Activated T-cell treated with anti-CD3 and anti-CD28 coated beads, Interleukin-2, amount 50 U/mL, for 24 hours (primary cell): ENCODE measurements at places on chromosomes 1 and 21.
A peak's percentile ranks its signal among the peaks of the same experiment; 100 is the strongest.

DNA sequence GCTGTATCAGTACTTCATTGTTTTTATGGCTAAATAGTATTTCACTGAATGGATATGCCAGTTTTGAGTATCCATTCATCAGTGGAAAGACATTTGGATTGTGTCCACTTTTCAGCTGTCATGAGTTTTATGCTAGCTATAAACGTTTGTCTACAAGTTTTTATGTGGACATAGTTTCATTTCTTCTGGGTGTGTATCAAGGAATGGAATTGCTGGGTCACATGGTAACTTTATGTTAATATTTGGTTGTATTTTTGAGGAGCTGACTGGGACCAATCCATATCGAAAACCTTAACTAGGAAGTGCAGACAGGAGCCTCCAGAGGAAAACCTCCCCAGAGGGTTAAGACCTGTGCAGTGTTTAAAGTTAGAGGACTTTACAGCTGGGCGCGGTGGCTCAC is 31.8 kb upstream of the DISC1 start:
- DNase-seq: no peak
- no peaks in the 10 kb centered on the region for H3K36me3 ChIP-seq
- H3K4me1 ChIP-seq: peaks cover 3% of the 10 kb centered on the region
- H3K4me3 ChIP-seq: no peak overlapping the region
- H3K27ac ChIP-seq: no peak overlapping the region

- no peak overlapping the region for H3K27ac ChIP-seq
- H3K4me3 ChIP-seq: peak overlapping the region; percentile 47
- peaks cover 3% of the 10 kb centered on the region for H3K36me3 ChIP-seq
- H3K27me3 ChIP-seq: no peaks in the 10 kb centered on the region
- H3K4me1 ChIP-seq: peaks cover 30% of the 10 kb centered on the region
- DNase-seq: peak; percentile 69
Measured at GRCh38 chr1:145977486-145978470, 13.3 kb downstream of the POLR3GL start.

DNA sequence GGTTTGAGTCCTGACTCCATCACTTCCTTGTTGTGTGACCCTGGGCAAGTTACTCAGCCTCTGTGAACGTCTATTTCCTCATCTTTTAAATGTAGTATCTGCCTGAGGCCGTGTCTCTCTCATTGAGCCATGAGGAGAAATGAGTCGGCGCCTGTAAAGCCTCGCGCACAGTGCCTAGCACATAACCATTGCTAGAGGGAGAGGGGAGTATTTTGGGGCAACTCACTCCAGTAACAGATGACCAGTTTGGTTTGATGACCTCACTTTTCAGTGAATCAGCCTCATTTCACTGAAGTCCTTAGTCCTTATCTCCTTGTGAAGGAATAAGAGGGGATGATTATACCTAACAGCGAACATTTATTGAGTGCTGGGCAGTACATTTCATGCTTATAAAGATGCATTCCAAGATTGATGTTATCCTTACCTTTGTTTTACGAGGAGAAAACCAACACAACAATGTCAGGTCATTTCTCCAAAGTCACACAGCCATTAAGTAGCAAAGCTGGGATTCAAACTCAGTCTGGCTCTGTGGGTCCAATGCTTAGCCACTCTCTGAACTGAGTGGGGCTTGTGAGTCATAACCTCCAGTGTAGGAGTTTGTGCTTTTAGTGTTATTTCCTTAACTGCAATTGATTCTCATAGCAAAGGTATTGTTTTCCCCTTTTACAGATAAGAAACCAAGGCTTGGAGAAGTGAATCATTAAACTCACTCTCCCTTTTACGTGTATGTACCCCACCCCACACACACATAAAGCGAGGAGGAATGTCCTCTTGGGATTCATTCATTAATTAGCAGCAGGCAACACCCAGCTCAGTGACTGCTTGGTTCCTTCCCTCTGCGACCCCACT is 25.9 kb downstream of the KCNC4 start:
- H3K27me3 ChIP-seq: no peaks in the 10 kb centered on the region
- H3K4me1 ChIP-seq: peaks cover 62% of the 10 kb centered on the region
- peak overlapping the region; percentile 99 for H3K27ac ChIP-seq
- H3K36me3 ChIP-seq: peaks cover 30% of the 10 kb centered on the region
- peak; percentile 51 for DNase-seq

DNA sequence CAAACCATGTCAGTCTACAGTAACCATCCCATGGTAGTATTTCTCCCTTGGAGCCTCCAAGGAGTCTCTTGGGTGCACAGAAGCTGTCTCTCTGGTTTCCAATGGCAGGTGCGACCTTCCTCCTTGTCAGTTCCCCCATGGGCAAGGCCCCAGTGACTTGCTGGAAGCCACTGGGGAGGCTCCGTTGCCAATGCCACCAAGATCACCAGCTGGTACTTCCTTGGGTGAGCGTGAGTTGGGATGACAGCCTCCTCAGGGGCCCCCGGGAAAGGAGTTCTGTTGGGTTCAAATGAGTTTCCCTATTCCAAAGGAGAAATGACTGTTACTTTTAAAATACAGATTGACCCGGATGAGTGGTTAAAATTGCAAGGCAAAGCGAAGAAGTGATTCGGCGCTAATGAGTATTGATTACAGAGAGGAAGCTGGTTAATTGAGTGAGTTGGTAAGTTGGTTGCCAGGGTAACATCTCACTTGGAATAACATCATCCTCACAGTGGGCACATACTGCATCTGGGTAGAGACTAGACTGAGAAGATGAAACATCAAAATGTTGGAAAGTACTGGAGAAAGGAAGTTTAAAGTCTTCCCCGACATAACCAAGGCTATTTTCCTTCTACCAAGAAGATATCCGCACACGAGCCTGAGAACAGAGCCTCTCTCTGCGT is 53.0 kb upstream of the LAPTM5 start:
- H3K4me3 ChIP-seq: no peak overlapping the region
- no peaks in the 10 kb centered on the region for H3K36me3 ChIP-seq
- H3K4me1 ChIP-seq: no peaks in the 10 kb centered on the region
- no peak for DNase-seq
- H3K27me3 ChIP-seq: peaks cover 39% of the 10 kb centered on the region

DNA sequence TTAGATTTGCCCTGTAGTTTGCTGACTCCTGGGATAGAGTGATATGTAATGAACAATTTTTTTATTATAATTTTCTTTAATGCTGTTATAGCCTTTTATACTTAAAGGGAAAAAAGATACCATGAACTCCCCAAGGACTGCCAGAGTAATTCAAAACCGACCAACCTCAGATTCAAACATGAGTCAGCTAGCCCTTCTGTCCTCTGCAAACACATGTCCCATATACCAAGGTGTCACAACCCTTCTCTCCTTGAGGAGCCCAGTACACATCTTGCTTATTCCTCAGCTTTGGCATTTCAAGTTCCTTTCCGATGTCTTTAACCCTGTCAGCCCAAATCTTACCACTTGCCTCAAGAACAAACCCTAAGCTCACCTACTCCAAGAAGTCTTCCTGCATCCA is 184.9 kb downstream of the KCNH1 start:
- no peaks in the 10 kb centered on the region for H3K27me3 ChIP-seq
- H3K27ac ChIP-seq: no peak overlapping the region
- no peak for DNase-seq

- H3K4me1 ChIP-seq: peaks cover 62% of the 10 kb centered on the region
- H3K27me3 ChIP-seq: no peaks in the 10 kb centered on the region
- H3K27ac ChIP-seq: no peak overlapping the region
- no peak overlapping the region for H3K4me3 ChIP-seq
Measured at GRCh38 chr1:235843461-235843961, 23.2 kb downstream of the LYST start.

DNA sequence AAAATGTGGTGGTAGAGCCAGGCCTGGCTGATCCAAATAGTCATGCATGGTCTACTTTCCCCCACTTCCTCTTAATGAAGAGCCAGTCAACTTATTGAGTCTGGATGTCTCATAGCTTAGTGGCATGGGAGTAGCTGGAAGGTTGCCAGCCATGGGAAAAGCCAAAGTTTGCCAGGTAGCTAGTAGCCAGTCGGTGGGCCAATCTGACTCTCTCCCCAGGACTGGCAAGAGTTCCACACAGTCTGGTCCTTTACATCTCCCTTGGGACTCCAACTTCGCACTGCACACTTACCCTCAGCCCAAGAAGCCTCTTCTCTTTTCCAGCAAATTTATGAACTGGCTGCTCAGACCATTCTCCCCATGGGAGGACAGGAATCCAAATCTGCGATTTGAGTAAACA is 8.3 kb downstream of the WARS2 start:
- no peaks in the 10 kb centered on the region for H3K4me1 ChIP-seq
- peaks cover 44% of the 10 kb centered on the region for H3K36me3 ChIP-seq
- H3K27ac ChIP-seq: no peak overlapping the region
- no peak for DNase-seq
- H3K27me3 ChIP-seq: no peaks in the 10 kb centered on the region
- H3K4me3 ChIP-seq: no peak overlapping the region

DNA sequence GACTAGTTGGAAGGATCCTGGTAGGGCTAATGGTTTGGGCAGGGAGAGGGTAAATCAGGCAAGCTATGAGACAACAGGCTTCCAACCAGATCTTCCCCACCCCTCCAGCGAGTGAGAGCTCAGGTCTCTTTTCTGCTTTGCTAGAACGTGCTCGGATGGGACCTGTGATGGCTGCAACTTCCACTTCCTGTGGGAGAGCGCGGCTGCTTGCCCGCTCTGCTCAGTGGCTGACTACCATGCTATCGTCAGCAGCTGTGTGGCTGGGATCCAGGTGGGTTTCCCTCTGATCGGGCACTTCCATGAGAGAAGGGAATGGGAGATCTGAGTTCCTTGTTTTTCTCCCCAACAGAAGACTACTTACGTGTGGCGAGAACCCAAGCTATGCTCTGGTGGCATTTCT is 14.0 kb upstream of the SARS1 start:
- peaks cover 3% of the 10 kb centered on the region for H3K36me3 ChIP-seq
- H3K4me1 ChIP-seq: peaks cover 25% of the 10 kb centered on the region
- peak overlapping the region; percentile 59 for H3K27ac ChIP-seq
- no peaks in the 10 kb centered on the region for H3K27me3 ChIP-seq
- H3K4me3 ChIP-seq: no peak overlapping the region

- H3K4me3 ChIP-seq: no peak overlapping the region
- H3K36me3 ChIP-seq: no peaks in the 10 kb centered on the region
- no peak for DNase-seq
- peaks cover 13% of the 10 kb centered on the region for H3K27me3 ChIP-seq
- peaks cover 20% of the 10 kb centered on the region for H3K4me1 ChIP-seq
- H3K27ac ChIP-seq: no peak overlapping the region
Measured at GRCh38 chr1:67673468-67674201, 11.4 kb upstream of the GADD45A start.

DNA sequence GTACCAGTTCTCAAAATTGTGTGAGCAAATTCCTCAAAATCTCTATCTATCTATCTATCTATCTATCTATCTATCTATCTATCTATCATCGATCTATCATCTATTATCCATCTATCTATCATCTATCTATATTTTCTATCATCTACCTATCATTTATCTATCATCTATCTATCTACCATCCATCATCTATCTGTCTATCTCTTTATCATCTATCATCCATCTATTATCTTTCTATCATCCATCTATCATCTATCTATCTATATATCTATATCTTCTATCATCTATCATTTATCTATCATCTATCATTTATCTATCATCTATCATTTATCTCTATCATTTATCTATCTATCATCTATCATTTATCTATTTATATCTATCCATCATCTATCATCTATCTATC is 364.7 kb upstream of the GREM2 start:
- DNase-seq: no peak
- no peaks in the 10 kb centered on the region for H3K36me3 ChIP-seq
- no peak overlapping the region for H3K4me3 ChIP-seq
- no peaks in the 10 kb centered on the region for H3K27me3 ChIP-seq
- H3K27ac ChIP-seq: no peak overlapping the region

- no peaks in the 10 kb centered on the region for H3K36me3 ChIP-seq
- no peak overlapping the region for H3K27ac ChIP-seq
- H3K4me3 ChIP-seq: no peak overlapping the region
- peaks cover 9% of the 10 kb centered on the region for H3K27me3 ChIP-seq
Measured at GRCh38 chr1:162175379-162176081, 106.0 kb downstream of the NOS1AP start.

DNA sequence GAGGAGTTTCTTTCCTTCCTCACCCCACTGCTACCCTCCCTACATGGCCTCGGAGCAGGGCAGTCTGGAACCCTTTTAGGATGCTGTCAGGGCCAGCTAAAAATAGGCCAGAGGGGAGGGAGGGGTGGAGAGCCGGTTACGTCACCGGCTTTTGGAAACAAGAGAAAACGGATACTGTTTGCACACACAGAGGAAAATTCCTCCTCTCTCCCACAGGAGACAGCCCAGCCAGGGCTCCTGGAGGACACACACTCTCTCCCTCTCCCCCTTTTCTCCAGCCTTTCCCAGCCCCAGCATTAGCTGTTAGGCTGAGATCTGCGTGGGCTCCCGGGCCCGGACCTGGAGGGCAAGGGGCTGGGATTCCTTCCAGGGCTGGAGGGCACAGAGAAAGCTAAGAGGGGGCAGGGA is 20.0 kb upstream of the ALDH4A1 start:
- no peak overlapping the region for H3K4me3 ChIP-seq
- H3K36me3 ChIP-seq: peaks cover 47% of the 10 kb centered on the region
- no peak for DNase-seq
- peak overlapping the region; percentile 69 for H3K27ac ChIP-seq

- H3K4me1 ChIP-seq: no peaks in the 10 kb centered on the region
- no peaks in the 10 kb centered on the region for H3K27me3 ChIP-seq
- no peak overlapping the region for H3K4me3 ChIP-seq
Measured at GRCh38 chr1:72003092-72003491, 279.2 kb downstream of the NEGR1 start.

DNA sequence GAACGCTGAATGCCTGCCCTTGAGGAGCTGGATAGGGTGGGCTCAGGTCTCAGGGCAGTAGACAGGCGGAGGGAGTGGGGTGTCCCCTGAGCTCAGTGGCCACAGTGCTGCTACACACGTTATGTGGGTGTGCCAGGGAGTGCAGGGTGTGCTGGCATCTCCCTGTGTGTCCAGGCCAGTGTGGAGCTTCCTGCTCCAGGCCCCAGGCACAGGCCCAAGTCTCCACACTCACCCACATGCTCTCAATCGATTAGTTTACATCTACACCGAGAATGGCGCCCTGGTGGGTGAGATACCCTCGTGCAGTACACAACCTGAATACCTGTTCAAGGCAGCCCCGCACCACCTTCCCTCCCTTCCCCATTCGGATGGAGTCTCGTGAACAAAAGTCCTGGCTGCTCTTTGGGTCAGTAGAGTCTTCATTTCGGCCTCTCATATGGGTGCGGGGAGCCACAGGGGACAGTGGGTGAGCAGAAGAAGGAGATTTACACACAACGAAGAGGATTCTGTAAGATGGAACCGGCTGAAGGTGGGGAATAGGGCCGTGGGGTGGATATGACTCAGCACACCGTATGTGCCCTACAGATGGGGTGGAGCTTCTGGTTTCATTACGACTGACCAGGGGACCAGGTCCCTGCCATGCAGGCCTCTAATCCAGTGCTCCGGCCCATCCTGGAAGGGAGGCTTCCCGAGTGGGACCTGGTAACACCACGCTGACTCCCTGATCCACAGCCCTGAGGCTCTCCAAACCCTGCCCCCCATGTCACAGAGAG is 93.3 kb downstream of the SPSB1 start:
- no peak for DNase-seq
- no peaks in the 10 kb centered on the region for H3K36me3 ChIP-seq
- no peak overlapping the region for H3K4me3 ChIP-seq
- H3K27me3 ChIP-seq: no peaks in the 10 kb centered on the region
- H3K4me1 ChIP-seq: peaks cover 8% of the 10 kb centered on the region

- H3K4me1 ChIP-seq: peaks cover 46% of the 10 kb centered on the region
- no peaks in the 10 kb centered on the region for H3K27me3 ChIP-seq
- DNase-seq: no peak
- H3K27ac ChIP-seq: peak overlapping the region; percentile 83
- H3K4me3 ChIP-seq: peak overlapping the region; percentile 41
- H3K36me3 ChIP-seq: peaks cover 56% of the 10 kb centered on the region
Measured at GRCh38 chr1:225780630-225781029, 3.0 kb downstream of the SRP9 start.
